ENCODE measurements at places on chromosomes 11 and 22. TPM values are rescaled to one million over a fixed set of nuclear protein-coding genes. Genes with fewer than 3 reads are reported as not detected.

PATE4 gene
- total RNA-seq, result 5.3 TPM

DNA sequence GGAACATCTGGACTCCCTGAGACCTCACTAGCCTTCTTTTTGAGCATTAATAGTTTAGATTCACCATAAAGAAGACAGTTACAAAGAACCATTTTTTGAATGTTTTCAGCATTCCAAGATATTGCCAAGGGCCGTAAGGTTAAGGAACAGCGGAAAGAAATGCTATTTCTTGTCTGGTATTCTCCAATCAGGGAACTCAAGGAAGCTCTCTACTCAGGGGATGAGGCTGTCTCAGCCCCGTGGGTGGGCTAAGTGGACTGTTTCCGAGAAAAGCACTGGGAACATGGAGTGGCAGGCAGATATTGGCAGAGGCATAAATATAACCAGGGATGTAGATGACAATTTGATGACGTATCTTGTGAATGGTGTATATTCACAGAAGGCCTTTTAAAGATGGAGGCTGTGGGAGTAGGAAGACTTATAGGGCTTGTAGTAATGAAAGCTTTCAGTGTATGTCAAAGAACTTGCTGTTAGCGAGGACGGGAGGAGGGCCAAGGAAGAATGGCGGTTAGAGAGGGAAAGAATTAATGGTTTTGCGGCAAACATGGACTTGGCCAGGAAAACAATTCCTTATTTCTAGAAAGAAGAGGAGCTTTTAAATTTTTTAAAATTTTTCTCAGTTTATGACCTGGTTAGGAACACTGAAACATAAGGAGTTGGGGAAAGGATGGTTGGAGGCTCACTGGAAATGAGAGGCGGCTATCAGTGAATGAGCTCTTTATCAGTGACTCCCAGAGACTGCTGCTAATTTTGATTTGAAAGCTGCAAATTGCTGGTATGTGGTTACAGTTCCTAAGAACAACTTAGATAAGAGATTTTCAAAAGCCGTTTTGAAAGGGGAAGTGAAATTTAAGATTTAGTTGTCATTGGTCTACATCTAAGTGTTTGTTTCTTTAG, 64.6 kb downstream of the ST3GAL4 start:
- peak; percentile 83 for DNase-seq

DNA sequence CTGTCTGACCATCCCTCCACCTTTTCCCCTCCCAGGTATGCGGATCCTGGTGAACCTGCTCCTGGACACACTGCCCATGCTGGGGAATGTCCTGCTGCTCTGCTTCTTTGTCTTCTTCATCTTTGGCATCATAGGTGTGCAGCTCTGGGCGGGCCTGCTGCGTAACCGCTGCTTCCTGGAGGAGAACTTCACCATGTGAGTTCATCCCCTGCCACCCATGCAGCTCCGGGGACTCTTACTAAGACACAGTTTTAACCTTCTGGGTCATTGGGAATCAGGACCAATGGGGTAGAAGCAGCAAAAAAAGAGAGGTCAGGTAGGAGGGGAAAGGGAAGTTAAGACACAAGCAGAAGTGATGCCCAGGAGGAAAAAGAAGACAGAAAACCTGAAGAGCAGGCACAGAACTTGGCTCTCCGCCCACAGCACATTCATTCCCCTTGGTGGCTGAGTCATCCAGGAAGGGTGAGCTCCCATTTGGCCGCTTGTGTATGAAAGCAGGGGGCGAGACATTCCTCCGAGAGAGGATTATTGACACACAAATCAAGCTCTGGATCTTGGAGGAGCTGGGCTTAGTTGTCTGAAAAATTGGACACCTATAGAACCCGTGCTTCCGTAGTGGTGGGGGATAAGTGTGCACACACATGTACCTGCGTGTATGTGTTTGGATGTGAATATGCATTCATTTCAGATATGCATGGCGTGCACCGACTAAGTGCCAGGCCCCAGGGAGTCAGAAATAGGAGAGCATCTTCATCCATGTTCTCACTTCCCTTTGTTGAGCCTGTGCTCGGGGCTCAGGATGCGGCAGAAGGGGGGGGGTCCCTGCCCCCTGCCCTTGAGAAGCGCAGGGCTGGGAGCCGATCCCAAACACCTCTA, 64.2 kb downstream of the CACNA1I start:
- peak; percentile 66 for DNase-seq

GRCh38 chr22:19114984-19115552, 7.1 kb downstream of the DGCR2 start:
- DNase-seq, result no peak

GRCh38 chr11:14059491-14059890, 97.0 kb downstream of the SPON1 start:
- peak; percentile 30 for DNase-seq

All from umbilical cord (tissue), 2 donors.